H9 (cell line): ENCODE measurements at places on chromosomes 5 and 9. TPM values are rescaled to one million over a fixed set of nuclear protein-coding genes. Genes with fewer than 3 reads are reported as not detected.

- DNase-seq, result no peak
Observed at GRCh38 chr5:136208916-136209315, 16.0 kb upstream of the SMIM32 start.

- DNase-seq, result no peak
Observed at GRCh38 chr5:107673039-107673367, 2.3 kb upstream of the EFNA5 start.

DNA sequence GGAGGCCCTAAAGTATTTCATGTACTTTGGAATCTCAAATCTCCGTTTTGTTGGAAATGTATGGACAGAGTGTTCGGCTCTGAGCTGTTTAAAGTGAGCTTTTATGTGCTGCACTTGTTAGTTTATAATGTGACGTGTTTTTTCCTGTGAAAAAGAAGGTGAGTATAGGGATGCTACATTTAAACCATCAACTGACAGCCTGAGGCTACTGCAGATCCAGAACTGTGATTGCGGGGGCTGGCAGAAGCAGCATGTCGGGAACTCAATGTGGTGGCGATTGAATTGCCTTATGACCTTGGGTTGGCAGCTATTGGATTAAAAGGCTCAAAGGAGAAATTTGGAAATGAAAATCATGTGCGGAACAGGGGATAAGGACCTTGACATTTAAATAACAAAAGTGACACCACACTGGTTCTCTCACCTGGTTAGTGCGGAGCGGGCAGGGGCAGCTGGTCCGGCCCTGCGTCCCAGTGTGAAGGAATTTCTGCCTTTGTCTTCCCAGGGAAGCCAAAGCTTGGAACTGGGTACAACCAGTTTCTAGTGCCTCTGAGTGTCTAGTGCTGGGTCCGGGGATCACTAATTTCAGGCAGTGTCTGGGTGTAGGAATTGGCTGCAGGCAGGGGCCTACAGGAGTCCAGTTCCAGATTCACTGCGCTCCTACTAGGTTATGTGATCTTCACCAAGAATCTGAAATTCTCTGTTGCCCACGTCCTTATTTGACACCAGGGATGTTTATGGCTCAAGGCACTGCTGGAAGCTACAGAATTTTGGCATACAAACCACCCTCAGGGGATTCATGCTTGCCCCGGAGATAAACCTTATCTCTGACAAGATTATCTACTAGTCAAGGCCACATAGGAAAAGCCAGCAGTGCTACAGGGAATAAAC lies 120.7 kb upstream of the ERCC6L2 start:
- peak; percentile 73 for DNase-seq

GRCh38 chr5:17042041-17042440 lies 106.0 kb upstream of the MYO10 start:
- DNase-seq, result no peak

DNA sequence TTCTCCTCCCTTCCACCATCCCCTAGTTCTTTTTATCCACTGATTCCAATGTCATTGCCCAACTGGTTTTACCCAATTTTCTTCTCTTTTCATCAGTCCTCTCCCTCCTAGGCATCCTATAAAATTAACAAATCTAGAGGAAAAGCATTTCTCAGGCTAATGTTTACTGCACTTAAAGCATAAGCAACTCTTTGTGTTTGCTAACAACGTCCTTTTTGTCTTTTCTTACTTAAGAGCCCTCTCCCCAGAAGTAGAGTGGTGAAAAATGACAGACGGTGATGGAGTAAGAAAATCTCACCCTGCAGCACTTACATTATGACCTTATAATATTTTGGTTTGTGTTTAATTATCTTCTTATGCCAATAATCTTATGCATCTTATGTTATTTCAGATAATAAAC lies 1.6 kb upstream of the SPATA9 start:
- no peak for DNase-seq

The CDH9 gene
- 0.61 and 0.79 TPM in 2 replicates for total RNA-seq

The HAVCR2 gene
- total RNA-seq, result not detected in 2 replicates

The PAEP gene
- total RNA-seq, result not detected in 2 replicates

The COL15A1 gene
- 0.15 TPM in 1 of 2 replicates, not detected in the other for total RNA-seq

The VCAN gene
- total RNA-seq, result 271 and 278 TPM in 2 replicates

The KCNV2 gene
- total RNA-seq, result not detected in 2 replicates
